ENCODE measurements at places on chromosomes 11 and 22.
A peak's percentile ranks its signal among the peaks of the same experiment; 100 is the strongest.

- DNase-seq = no peak
Observed at GRCh38 chr11:30377347-30377746, 54.4 kb downstream of the ARL14EP start.

GRCh38 chr11:79237091-79237490, 203.7 kb downstream of the TENM4 start:
- no peak for DNase-seq

DNA sequence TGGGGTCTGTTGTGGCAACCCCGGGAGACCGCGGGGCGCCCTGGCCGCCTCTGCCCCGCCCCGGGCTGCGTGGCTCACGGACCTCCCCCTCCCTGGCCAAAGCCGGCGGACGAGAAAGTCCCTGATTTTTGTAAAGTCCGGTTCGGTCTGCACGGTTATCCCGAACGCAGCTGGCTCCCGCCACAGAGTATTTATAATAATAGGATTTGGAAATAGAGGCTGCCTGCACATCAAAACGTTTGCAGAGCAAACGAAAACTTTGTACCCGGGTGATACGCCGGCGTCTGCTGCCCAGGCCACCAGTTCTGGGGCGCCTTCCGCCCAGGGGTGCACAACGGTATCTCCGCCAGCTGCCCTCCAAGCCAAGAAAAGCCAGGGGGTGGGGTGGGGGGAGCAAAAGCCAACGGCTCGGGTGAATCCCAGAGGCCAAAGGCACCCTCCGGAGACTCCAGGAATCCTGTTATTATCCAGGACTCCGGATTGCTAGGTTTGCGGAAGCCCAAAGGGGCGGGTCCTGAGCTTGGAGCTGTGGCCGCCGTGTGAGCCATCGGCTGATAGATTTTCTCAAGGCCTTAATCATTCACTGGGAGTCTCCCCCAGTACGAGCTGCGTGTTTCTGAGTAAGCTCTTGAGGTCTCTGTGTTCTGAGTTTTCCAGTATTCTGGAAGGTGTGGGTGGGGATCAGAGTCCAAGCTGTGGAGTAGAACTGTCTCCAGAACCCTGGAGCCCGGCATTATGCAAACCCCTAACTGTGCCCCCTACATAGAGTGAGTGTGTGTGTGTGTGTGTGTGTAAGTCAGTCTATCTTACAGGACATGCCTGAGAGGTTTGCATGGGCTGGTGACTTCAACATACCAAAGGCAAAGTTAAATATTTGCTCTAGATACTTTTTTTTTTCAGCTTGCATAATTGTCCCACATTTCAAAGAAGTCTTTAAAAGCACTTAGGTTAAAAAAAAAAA, 673 bp upstream of the SHANK2 start:
- DNase-seq = no peak

GRCh38 chr11:94768602-94769541, 716 bp downstream of the AMOTL1 start:
- no peak for DNase-seq

GRCh38 chr11:29315275-29315674, 701.6 kb downstream of the KCNA4 start:
- no peak for DNase-seq

DNA sequence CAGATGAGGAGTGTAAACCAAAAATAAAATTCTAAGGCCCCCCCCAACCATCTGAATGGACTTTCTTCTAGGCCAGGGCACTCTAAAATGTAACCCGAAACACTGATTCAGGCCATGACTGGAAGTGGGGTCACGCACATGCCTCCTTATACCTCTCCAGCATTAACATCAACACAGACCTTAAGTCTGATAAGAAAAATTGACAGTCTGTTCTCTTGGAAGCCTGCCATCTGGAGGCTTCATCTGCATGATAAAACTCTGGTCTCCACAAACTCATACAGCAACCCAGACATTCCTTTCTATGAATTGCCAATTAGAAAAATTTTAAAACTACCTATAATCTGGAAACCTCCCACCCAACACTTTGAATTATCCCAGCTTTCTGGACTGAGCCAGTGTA, 3.9 kb upstream of the SERGEF start:
- no peak for DNase-seq

GRCh38 chr11:128502726-128503125, 84.6 kb downstream of the ETS1 start:
- peak; percentile 83 for DNase-seq

DNA sequence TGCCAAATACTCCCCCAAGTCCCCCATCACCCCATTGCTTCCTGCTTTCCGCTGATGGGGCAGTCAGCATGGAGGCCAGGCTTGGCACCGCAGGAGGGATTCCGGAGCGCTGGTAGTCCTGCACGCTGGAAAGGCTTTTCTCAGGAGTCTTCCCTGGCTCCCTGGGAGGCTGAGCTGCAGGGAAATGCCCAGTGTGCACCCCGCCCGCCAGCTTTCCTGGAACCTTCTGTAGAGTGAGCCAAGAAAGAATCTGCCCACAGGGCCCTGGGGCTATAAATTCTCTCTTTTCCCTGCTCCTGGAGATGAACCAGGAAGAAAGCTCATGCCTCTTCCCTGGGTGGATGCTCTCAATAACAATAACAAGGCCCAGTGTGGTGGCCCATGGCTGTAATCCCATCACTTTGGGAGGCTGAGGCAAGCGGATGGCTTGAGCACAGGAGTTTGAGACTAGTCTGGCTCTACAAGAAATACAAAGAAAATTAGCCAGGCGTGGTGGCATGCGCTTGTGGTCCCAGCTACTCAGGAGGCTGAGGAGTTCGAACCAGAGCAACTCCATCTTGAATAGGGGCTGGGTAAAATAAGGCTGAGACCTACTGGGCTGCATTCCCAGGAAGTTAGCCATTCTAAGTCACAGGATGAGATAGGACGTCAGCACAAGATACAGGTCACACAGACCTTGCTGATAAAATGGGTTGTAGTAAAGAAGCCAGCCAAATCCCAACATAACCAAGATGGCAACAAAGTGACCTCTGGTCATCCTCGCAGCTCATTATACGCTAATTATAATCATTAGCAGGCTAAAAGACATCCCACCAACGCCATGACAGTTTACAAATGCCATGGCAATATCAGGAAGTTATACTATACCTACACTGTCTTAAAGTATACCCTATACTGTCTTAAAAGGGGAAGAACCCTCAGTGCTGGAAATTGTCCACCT, 46.4 kb upstream of the FTH1 start:
- DNase-seq = no peak

GRCh38 chr11:1836011-1836945, 1.5 kb downstream of the SYT8 start:
- no peak for DNase-seq

GRCh38 chr22:19758896-19759426, 1.6 kb upstream of the TBX1 start:
- DNase-seq = no peak
